ENCODE measurements at places on chromosomes 16 and 17.

GRCh38 chr16:47731252-47731651 is 270.1 kb downstream of the PHKB start:
- DNase-seq = no peak

GRCh38 chr17:45924332-45924820 is 30.0 kb downstream of the MAPT start:
- DNase-seq = no peak

- DNase-seq = no peak
These were observed 20.4 kb upstream of the YPEL2 start for GRCh38 chr17:59311051-59311468.

DNA sequence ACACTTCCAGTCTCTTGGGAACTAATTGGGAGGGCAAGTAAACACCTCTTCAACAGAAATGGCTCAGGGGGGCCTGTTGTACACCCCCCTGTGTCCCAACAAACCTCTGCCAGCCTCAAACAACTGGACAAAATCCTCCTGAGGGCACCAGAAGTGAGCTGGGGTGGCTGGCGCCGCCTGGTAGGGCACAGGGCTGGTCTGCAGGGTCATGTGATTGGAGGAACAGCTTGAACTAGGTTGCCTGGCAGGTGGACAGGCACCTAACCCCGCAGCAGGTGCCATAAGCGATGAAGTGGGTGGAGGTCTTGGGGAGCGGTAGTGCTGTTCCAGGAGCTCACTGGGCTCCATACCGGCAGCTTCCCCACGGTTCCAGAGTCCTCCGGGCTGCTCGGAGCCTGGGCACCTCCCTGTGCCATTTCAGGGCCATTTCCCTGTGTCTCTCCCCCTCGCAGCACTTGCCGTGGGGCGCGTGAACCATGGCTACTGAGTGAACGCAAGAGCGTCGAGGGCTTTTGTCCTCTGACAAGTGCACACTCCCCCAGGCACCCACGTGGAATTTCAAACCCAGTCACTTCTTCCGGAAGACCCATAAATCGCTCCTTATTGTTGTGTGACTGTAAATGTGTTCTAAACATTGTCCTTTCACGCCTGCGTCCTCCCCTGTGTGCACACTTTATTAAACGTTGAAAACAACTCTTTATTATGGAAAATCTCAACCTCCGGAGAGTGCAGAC is 101.5 kb downstream of the SEC14L1 start:
- no peak for DNase-seq

GRCh38 chr16:74563828-74564263 is 43.1 kb downstream of the GLG1 start:
- DNase-seq = no peak

- DNase-seq = no peak
These were observed 447.0 kb downstream of the SOX9 start for GRCh38 chr17:72567774-72568173.

DNA sequence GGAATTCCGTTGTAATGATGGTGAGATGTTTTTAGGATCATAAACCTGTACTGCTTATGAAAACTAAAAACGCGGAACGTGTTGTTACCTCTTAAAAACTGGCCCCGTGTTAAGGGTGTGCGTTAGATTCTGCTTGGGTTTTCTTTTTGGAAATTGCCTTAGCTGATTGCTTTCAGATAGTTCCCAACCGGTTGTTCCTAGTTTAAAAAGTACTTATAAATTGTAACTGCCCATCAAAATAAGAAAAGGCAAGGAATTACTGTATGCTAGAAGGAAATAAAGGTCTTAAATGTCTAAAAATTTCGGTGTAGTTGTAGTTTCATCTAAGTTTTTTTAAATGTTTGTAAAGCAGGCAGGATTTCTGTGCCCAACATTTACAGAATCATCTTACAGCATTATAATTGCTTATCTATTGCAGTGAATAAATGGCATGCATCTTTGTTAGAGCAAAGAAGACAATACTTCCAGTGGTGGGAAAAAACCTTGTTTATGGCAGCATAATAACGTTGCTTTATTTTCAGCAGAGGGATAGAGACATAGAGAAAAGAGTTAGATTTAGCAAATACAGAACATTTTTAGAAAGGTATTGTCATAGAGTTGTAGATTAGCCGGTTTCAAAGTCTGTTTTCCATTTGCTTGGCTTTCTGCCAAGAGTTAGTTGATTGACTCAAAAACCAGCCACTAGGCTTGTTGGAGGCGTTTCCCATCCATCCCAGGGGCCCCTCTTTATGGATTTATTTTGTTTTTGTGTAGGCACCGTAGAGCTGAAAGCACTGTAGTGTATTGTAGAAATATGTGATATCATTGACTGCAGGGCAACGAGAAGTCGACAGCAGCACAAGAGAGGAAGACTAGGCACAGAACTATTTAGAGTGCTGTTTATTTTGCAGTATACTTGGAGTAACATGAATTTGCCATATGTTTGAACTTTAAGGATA is 1.7 kb downstream of the PPM1D start:
- no peak for DNase-seq

DNA sequence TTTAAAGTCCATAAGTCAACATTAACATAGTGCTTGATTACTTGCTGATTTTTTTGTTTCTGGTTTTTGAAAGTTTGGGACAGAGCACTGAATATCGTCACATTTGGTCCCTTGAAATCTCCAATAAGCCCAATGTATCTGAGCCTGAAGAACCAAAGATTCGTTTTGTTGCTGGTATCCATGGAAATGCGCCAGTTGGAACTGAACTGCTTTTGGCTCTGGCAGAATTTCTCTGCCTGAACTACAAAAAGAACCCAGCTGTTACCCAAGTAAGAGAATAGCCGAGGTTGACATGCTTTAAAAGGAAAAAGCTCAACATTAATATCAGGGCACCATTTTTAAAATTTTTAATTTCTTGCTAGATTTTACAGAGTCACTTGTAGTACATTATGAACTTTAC is 27.7 kb upstream of the GOSR1 start:
- DNase-seq = no peak

GRCh38 chr17:20315821-20316220 is 151.5 kb downstream of the LGALS9B start:
- no peak for DNase-seq

- DNase-seq = no peak
These were observed 2.7 kb upstream of the MVD start for GRCh38 chr16:88665570-88665969.

All from activated naive CD4-positive, alpha-beta T cell (primary cell).